ENCODE measurements at places on chromosomes 5 and 9.

- DNase-seq: no peak
Measured at GRCh38 chr5:122415801-122416120, 103.7 kb downstream of the SNCAIP start.

DNA sequence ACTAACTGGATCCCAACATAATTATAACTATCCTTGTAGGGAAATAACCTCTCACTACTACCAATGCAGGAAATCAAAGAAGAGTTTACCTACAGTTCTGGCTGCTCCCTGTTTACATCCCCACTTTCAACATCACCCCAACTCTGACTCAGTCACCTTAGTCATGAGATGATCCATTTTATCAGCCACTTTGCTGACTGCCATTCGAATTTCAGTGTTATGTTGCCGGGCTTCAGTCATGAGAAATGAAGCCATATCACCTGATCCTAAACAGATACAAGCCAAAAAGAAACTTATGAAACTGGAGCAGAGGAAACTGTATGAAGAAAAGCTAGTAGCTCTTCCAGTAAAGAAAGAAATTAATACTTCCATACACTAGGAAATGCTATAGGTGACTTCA lies 33.7 kb downstream of the SLC31A2 start:
- DNase-seq: no peak

DNA sequence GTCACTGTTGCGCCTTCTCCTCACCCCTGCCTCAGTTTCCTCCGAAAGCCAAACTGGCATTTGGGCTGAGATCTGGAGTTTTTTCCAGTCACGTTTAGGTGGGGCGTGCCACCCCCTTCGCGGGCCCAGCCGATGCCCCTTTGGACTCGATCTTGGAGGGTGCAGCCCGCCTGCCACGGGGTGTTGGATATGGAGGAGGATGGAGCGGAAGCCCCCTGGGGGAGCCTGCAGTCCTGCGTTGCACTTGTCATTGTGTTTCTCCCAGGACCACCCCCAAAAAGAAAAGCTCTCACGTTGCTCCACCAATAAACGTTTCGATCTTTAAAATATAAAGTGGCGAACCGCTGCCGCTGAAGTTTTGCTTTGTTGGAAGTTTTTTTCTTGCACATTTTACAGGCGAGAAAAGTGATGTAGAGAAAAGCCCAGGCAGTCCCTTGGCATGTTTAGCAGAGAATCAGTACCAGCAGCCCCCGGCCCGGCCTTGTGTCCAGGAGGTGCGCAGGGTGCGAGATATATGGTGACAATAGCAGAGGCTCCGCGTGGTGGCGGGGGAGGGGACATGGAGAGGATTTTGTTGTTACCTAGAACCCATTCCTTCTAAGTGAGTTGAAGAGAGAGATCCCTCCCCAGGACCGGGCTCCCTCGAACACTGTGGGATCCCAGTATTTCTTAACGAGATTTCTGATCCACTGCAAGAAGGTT lies 681 bp downstream of the F2R start:
- DNase-seq: no peak

GRCh38 chr9:118418887-118419565 lies 714.8 kb downstream of the TLR4 start:
- DNase-seq: no peak

- no peak for DNase-seq
Measured at GRCh38 chr9:121455527-121456239, 44.0 kb downstream of the GGTA1 start.

DNA sequence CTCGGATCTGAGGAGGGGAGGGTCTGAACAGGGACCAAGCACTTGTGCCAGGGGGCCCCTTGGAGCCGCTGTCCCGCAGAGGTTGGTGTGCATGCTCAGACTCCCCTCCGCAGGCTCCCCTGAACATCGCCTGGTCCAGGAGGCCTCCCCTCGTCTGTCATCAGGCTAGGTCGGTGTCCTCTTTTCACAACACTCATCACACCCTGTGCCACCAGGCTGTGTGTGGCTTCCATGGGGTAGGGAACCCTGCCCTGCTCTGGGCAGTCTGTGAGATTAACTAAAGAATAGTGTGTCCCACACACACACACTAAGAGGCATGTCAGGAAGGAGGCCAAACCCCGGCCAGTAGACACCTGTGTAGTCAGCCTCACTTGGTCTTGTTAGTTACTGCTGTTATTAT lies 119.3 kb downstream of the C5orf15 start:
- DNase-seq: no peak

- no peak for DNase-seq
Measured at GRCh38 chr5:54873691-54874090, 111.7 kb downstream of the ESM1 start.

- no peak for DNase-seq
Measured at GRCh38 chr5:137496919-137497318, 2.2 kb downstream of the SPOCK1 start.

All from activated T-helper 9 cell treated with anti-CD3 and anti-CD28 coated beads, Interleukin-2, amount 50 U/mL, for 16 hours (primary cell).